ENCODE measurements at places on chromosomes 6 and 20.
A peak's percentile ranks its signal among the peaks of the same experiment; 100 is the strongest.

- peak; percentile 80 for DNase-seq
Observed at GRCh38 chr6:108592371-108593337, 31.9 kb downstream of the FOXO3 start.

GRCh38 chr6:45323656-45324224 is 4.4 kb upstream of the RUNX2 start:
- no peak for DNase-seq

DNA sequence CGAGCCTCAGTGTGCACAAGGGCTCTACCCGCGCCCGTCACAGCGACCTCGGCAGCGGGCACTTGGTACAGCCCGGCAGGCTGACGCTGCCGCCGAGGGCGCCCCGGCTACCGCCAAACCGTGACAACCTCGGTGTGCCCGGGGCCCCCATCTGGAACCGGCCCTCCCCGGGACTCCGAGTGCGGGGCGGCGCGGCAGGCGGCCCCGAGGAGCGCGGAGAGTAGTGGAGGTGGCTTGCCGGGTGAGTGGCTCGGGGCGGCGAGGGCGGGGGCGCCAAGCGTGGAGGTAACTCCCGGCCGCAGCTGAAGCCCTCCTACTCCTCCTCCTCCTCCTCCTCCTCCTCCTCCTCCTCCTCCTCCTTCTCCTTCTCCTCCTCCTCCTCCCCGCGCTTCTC is at the start of gene ISM1:
Gene ISM1, plus strand, starts transcription at position 371 of the 394 bp plus-strand sequence. CDS start 503 bp downstream, outside the sequence.
- no peak for DNase-seq

- no peak for DNase-seq
Observed at GRCh38 chr20:50215101-50215690, 24.6 kb downstream of the CEBPB start.

- no peak for DNase-seq
Observed at GRCh38 chr6:128233531-128233930, 286.9 kb downstream of the PTPRK start.

Data from GF-D8 (cell line).